Stimulated activated CD4-positive, alpha-beta T cell treated with anti-CD3 and anti-CD28 coated beads, Interleukin-1b, Interleukin-23, amount 100 ng/mL, for 24 hours (primary cell): ENCODE measurements at places on chromosomes 6 and 20.

DNA sequence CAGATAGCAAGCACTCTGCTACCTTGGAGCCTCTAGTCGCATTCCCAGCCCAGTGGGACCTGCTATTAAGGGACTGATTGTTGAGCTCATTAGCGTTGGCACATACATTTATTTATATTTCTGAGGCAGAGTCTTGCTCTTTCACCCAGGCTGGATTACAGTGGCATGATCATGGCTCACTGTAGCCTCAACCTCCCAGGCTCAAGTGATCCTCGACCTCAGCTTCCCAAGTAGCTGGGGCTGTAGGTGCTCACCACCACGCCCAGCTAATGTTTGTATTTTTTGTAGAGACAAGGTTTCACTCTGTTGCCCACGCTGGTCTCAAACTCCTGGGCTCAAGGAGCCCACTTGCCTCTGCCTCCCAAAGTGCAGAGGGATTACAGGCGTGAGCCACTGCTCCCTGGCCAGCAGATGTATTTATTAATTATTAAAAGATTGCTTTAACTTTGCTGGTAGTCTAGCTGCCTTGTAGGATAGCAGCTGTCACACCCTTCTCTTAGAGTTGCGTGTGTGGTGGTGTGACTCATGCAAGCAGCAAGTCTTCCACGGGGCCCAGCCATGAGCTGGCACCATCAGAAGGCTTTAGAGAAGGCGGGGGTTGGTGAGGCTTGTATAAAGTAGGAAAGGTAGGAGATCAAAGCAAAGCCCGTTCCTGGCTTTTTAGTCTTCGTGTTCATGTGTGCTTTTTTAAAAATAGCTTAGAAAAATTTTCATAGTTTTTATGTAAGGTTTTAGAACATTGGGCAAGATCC is 16.5 kb downstream of the ACTR5 start:
- peak; percentile 24 for DNase-seq

GRCh38 chr6:134512981-134513391 is 195.1 kb upstream of the SGK1 start:
- DNase-seq = no peak

DNA sequence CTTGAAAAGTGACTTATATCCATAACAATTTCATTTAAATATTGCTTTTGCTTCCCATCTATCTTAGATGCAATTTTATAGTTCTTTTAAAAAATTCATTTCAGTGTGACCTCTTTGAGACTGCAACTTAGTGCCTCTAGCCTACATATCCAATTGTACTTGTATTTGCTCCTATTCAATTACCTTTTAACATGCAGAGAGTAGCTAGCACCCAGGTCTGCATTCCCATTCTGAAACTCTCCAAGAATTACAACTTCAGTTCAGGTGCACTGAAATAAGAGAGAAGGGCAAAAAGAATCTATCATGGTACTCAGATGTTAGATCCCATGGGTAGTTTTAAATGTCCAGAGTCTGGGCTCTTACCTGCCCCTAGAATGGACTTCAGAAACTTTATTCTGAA is 765.4 kb upstream of the SLC35B3 start:
- DNase-seq = no peak

DNA sequence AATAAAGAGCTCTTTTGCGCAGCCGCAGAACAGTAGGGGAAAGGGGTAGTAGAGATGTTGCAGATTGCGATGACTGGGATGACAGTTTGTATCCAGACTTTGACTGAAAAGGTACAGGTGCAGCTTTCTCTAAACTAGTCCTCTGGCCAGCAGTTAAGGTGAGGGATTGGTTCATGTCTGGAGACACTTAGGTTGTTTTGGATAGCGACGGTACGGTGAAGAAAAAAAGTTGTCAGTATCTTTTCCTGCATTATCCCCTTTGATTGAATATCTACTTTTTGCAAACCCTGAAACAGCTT is 537 bp downstream of the PRR3 start:
- DNase-seq = no peak

DNA sequence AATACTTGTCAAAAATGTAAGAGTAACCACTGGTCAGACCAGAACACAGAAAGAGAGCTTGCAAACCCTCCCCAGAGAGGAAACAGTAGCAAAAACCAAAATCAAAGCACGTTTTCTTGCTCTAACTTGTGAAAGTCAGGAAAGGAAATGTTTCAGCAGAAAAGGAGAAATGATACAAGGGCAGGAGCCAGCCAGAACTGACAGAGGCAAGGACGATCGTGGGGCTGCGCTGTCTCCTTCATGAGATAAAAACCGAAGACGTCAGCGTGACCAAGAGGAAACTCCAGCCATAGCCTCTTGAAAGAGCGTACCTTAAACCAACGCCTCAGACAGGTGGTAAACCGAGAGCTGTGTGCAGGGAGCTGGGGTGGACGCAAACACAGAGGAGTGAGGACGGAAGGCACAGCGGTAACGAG is 27.5 kb downstream of the LAMA5 start:
- no peak for DNase-seq

- DNase-seq = no peak
These were observed 124.7 kb upstream of the PMEPA1 start for GRCh38 chr20:57834306-57835073.

- DNase-seq = no peak
These were observed 182.6 kb downstream of the NFATC2 start for GRCh38 chr20:51359947-51360346.

DNA sequence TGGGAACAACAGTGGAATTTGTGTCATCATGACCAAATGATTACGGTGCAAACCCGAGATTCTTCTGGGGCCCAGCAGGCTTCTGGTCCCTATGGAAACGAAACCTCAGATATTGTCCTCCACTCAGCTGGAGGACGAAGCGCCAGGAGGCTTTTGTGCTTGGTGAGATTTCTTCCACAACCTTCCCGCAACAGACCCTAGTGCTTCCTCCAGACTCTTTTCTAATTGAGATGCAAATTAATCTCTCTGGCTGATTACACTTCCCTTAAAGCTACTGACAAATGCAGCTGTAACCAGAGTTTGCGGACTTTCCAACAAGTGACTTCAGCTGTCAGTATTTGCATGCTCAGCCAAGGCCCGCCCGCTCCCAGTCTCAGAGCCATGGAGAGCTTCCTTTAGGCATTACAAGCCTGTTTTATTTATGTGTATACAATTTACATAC is 96.0 kb downstream of the INSM1 start:
- DNase-seq = no peak

DNA sequence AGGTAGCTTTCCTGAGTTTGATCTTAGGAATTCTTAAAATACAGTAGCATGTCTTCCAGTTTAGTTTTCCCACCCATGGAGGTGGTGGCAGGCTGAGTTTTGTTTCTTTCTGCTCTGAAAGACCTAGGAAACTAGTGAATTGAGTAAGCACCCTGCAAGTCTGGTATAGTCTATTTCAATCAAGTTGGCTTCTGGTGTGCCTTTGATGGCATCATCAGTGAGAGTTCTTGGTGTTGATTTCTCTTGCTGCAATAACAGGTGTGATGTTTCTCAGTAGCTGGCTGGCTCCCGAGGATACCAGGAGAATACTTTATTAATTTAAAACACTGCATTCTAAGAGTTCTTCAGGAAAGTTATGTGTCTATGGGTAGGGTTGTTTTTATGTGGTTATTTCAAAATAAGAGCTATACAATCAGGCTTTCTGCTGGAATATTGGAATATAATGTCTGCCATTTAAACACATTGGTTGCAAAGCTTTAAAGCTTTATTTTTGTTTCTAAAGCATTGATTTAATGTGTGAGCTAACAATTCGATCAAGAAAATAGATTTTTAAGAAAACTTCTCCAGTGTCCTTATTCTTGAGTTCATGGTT is 19.0 kb downstream of the VAPB start:
- no peak for DNase-seq

GRCh38 chr6:1709234-1709641 is 99.5 kb downstream of the FOXC1 start:
- DNase-seq = no peak

DNA sequence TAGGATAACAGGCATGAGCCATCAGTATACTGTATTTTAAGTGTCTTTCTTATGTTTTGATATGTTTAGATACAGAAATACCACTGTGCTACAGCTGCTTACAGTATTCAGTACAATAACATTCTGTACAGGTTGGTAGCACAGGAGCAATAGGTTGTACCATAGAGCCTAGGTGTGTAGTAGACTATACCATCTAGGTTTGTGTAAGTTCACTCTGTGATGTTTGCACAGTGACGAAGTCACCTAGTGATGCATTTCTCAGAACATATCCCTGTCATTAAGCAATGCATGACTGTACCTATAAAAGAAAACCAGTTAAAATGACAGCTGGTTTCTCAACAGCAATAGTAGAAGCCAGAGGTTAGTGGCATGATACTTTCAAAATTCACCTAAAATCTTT is 3.0 kb upstream of the ZBTB24 start:
- no peak for DNase-seq

- DNase-seq = no peak
These were observed 138.0 kb downstream of the FUT9 start for GRCh38 chr6:96153775-96154174.

DNA sequence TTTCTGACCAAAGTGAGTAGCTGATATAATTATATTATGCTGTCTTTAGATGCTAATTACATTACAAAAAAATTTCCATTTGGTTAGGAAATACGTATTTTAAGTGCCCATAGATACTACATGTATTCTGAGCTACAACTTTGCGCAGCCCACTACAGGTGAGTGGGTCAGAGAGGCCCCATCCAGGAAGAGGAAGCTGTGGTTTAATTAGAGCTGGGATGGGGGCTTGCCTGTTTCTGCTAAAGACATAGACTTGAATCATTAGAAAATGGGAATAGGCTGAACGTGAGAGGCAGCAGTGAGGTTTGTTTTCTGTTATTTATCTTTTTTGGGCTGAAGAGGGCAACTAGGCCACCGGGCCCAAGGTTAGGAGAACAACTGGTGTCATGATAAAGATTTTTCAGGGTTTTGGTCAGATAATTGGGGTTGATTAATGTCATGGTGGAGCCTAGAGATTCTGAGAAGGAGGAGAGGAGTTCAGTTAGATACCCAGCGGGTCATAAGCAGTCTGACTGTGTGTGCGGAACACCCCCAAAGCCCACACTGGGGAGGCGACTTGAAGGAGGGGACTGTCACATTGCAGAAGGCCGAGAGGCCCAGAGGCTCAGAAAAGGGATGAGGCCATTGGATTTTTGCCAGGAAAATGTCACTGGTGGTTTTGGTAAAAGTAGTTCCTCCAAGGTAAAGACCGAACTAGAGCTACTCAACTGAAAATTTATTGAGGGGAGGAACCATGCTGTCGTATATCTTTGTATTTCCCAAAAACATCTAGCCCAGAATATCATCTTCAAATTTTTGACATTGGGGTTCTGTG is 14.5 kb upstream of the IRF4 start:
- no peak for DNase-seq

- DNase-seq = no peak
These were observed 11.0 kb upstream of the RAD21L1 start for GRCh38 chr20:1214838-1215261.

DNA sequence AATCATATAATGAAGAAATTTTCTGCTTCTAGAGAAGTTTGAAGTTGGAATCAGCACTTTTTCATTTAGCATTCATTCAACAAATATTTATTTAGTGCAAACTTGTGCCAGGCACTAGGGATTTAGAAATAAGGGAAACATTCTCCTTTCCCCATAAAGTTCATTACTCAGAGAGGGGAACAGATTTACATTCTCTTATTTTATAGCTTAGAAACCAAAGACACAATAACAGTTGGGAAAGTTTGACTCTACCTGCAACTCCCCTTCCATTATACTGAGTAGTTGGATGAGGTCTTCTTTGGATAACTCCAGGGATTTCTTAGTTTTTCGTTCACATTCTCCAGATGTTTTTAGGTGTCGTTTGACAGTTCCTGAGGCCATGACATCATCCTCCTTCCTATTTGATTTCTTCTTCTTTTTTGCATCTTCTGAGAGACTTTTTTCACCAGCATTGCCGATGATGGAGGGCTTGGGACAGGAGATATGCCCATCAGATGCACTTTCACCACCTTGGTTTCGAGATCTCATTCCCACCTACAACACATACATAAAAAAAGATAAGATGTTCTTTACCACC is 79.1 kb downstream of the FILIP1 start:
- no peak for DNase-seq

DNA sequence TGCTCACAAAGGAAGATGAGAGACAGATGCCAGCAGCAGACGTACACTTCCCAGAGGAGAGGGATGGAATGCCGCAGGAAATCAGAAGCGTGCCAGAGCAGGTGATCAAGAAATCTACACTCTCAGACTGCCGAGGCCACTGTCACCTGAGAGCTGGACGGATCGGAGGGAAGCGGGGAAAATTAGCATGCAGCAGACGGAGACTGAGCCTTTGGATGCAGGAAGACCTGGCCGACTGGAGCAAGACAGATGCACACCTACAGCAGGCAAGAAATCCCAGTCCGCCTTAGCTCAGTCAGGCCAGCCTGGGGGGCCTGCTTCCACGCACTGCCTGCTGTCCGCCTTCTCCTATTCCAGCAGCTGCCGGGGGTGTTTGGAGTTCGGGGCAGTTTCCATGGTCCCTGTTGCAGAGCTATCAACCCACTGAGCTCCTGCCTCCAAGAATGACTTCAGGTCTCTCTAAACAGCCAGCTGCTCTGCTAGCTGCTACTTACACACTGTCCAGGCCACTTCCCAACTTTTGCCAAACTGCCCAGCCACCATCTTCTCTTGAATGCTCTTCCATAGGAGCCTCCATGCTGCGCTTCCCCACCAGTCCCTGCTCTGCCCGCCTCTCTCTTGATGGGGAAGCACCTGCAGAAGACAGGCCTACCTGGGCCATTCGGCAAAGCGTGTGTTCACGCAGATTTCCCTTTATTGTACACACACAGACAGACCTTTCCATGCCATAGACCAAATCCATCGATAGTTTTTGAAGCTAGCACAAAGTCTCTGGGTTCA is 368.5 kb downstream of the ZFAND3 start:
- no peak for DNase-seq

DNA sequence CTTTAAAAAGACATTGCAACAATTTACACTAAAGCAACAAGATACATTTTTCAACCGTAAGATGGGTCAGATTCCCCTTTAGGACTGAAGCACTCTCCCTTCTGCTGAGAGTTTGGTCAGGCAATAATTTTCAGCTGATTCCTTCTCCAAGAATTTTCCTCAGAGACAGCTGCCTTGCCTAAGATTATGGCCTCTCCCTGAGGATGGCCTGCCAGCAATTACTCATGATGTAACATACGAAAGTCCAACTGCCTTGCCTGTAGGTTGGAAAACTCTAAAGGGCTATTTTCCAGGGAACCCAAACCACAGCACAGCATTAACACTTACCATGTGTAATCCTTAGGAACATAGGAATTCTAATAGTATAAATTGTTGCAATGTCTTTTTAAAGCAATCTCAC is 229.1 kb upstream of the FLRT3 start:
- DNase-seq = no peak

- DNase-seq = no peak
These were observed 71.1 kb upstream of the CTNNBL1 start for GRCh38 chr20:37622728-37623127.
